ENCODE measurements at places on chromosomes 6 and 20.

GRCh38 chr6:126540161-126540560 lies 200.2 kb downstream of the CENPW start:
- no peak for DNase-seq

DNA sequence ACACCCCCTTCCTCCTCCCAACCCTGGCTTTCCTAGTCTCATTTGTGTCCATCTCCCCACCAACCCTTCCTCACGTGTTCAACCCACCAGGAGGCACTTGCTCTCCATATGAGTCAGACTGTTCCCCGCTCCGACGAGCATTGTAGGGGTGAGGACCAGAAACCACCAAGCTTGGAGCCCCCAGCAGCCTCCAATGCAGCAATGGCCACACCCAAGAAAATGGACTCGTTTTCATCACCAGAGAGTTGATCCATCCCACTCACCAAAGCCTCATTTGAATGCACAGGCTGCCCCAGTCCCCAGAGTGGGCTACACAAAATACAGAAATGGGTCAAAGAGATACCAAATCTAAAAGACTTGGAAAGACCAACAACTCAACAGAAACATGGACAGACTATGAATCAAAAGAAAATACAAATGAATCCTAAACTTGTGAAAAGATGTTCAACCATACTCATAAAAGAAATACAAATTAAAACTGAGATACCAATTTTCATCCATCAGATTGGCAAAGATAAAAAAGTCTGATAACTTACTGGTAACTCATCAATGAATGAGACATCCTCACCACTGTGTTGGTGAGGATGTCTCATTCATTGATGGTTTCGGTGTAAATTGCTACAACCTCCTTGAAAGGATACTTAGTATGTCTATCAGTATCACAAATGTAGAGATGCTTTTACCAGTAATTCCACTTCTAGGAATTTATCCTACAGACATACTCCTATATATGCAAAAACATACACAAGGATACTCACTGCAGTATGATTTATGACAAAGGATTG lies 68.1 kb downstream of the TRERF1 start:
- no peak for DNase-seq

DNA sequence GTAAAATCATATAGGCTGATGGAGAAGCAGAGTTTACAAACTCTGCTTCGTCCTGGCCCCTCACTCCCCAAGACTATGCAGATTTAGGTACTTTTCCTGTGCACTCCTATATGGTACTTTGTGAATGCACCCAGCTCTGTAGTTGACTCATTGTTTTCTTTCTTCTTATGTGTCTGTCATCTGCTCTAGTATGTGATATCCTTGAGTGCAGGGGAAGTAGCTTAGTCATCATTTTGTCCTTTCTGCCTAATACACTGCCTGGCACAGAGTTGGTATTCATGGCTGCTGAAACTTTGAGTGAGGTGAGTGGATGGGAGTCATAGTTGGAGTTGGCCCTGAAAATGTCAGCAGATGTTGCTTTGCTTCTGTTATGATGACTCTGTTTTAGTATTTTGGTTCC lies 222.6 kb downstream of the RNF144B start:
- DNase-seq, result no peak

DNA sequence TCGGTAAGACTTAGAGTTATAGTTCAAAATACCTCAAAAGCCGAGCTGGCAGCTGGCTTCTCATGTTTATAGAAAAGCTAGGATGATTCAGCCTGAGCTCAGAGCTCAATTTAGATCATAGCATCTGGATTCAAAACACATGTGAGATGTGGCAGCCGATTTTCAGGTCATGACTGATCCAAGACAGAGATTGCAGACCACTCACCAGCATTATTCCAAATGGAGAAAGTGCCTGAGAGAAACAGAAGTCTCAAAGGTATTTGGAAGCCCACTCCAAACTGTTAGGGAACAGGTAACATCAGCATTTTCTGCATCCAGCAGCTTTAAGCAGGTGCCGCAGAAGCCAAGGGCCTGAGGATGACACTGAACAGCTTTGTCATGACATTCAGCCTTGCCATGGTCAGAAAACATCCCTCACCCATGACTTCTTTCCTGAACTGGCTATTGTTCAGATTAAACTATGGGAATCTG lies 102.2 kb downstream of the BACH2 start:
- no peak for DNase-seq

DNA sequence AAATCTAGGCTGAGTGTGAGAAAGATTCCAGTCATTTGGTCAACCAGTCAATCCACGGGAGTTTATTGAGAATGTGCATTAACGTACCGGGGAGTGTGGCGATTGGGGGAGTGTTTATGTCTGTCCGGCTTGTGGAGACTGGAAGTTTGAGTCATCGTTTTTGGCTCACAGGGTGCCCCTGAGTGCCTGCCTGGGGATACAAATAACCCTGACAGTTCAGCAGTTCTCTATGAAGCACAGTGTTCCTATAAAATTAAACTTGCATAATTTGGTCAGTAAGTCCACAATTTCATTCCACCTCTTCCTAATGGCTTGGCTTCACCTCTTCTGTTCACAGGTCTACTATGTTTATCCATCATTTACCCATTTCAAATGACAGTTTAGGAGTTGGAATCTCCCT lies 72.6 kb upstream of the PLEKHG1 start:
- DNase-seq, result no peak

- DNase-seq, result no peak
Observed at GRCh38 chr6:145244349-145245100, 490.8 kb downstream of the EPM2A start.

GRCh38 chr20:37901654-37902503 lies 1.0 kb upstream of the VSTM2L start:
- DNase-seq, result peak; percentile 79

- no peak for DNase-seq
Observed at GRCh38 chr20:38178581-38178980, 13.5 kb upstream of the TGM2 start.

Measured in NCI-H2029 treated with DMSO at 0.1 percent for 48 hours (cell line).